ENCODE measurements at places on chromosomes 4 and X.

GRCh38 chrX:51395810-51396728 lies 63.4 kb downstream of the NUDT10 start:
- DNase-seq = no peak

GRCh38 chr4:165294907-165295306 lies 32.6 kb upstream of the MSMO1 start:
- no peak for DNase-seq

DNA sequence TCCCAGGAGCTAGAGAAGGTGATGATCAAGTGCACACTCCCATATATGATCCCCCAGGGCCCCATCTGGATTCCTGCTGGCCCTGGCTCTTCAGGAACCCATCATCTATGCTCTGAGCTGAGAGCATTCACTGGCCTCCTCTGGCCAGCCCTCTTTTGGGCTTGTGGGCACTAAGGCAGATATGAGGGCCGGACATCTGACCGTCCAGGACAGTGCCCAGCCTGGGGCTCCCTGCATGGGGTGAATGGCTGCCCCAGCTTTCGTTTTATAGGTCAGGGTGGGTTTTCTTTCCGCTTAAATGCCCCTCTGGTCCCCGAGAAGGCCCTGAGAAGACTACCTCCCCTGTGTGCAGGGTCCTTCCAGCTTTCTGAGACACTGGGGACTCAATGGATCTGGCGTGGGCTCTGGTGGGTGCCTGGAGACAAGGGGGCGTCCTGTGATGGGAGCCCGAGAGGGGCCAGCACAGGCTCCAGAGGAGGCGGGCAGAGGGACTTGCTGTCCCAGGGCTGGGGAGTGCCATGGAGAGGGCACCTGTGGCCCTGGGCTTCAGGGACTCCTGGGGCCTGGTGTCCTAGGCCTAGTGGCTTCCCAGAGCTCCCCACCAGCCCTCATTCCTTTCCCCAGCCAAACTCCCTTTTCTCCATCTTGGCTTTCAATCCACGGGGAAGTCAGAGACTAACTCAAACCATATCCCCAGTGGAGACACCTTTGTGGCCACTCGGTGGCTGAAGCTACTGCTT lies 39.5 kb upstream of the GRPEL1 start:
- no peak for DNase-seq

GRCh38 chr4:152399246-152399645 lies 136.6 kb downstream of the FBXW7 start:
- no peak for DNase-seq

GRCh38 chrX:105880491-105880890 lies 58.2 kb downstream of the NRK start:
- no peak for DNase-seq

DNA sequence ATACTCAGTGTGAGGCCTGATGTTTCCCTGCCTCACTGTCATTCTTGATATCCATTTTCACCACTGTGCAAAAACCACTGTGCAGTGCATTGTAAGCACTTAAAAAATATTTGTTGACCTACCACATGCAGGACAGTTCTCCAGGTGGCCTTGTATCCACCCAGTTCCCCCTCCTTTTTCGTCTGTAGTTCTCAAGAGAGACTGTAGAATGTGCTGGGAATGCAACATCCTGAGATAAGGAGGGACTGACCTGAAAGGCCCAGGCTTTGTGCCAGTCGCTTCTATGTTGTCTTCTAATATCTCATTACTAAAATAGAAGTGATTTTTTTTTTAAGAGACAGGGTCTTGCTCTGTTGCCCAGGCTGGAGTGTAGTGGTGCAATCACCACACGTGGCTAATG lies 21.7 kb upstream of the PAQR3 start:
- DNase-seq = no peak

- no peak for DNase-seq
Measured at GRCh38 chrX:45200741-45201234, at the start of gene DIPK2B. Gene DIPK2B (minus strand): TSS chrX:45200876. CDS start chrX:45200826, 50 bp downstream.

- no peak for DNase-seq
Measured at GRCh38 chrX:55109306-55109705, 20.5 kb downstream of the PAGE2 start.

- DNase-seq = no peak
Measured at GRCh38 chr4:142347241-142347640, 498.9 kb downstream of the INPP4B start.

Measured in NCI-H1092 treated with DMSO at 0.1 percent for 48 hours (cell line).